Stimulated activated CD4-positive, alpha-beta T cell treated with anti-CD3 and anti-CD28 coated beads, Interleukin-15, amount 100 ng/mL, for 1 hour (primary cell): ENCODE measurements at places on chromosomes 12 and 14.

DNA sequence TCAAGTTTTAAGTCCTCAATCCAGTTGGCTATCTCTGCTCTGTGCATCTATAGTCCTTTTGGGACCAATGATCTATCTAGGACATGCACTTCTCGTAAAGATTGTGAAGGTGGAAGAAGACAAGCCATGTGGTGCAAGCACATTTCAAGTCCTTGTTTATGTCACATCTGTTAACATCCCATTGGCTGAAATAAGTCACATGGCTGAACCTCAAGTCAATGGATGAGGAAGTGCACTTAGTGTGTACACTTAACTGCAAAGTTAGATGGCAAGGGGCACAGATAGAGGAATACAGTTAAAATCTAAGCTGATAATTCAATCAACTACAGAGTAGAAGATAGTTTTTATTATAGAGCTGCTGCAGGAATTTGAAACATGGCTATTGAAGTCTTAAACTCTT is 362.8 kb upstream of the TBX3 start:
- DNase-seq = no peak

GRCh38 chr12:67394550-67394949 is 125.4 kb downstream of the CAND1 start:
- no peak for DNase-seq

DNA sequence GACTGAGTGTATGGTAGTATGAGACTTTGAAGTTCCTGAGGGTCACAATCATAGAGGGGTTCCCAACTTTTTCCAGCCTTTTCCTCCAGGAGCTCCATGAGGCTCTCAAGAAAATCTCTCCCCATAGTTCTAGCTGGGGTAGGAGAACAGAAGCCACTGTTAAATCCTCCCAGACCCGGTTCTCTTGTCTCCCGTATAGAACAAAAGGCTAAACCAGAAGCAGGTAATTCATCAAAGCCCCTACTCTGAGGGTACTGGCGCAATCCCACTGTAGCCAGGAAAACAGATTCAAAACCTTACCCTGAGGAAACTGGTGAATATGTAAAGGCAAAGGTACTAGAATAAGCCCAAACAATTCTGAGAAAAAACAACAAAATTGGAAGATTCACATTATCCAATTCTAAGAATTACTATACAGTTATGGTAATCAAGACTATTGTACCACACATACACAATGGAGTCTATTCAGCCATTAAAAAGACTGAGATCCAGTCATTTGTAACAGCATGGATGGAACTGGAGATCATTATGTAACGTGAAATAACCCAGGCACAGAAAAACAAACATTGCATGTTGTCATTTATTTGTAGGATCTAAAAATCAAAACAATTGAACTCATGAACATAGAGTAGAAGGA is 20.5 kb downstream of the OR8S1 start:
- DNase-seq = no peak

GRCh38 chr14:37142835-37143401 is 29.5 kb downstream of the SLC25A21 start:
- DNase-seq = no peak

GRCh38 chr14:38948171-38948570 is 154.9 kb downstream of the SEC23A start:
- DNase-seq = no peak

DNA sequence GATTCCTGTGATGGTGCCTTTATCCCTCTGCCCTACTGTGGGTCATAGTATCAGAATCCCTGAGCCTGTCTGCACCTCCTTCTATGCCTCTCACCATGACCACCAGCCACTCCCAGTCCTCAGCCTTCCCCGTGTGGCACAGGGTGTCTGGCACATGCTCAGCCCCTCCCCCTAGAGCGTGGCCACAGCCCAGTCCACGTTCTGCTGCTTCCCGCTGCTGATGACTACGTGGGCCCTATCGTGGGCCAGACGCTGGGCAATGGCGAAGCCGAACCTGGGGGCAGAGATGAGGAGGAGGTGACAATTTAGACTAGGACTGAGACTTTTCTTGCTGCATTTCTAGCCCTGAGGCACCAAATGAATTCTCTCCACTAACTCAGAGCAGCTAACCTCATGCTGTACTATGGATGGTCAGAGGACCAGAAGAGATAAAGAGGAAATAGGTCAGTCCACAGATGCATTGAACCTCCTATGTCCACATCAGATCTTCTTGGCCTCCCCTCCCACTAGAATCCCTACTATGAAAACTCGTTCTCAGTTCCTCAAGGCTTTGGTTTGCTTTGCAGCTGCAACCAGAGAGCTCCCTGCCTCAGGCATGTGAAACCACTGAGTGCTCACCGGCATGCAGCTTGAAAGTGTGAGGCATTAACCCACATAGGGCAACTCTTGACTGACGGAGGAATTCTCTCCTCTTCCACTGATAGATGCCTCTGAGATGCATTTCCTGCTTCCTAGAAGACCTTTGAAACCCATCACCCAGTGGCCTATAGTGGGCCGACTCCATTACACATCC is 126.3 kb upstream of the DHRS4 start:
- DNase-seq = no peak

DNA sequence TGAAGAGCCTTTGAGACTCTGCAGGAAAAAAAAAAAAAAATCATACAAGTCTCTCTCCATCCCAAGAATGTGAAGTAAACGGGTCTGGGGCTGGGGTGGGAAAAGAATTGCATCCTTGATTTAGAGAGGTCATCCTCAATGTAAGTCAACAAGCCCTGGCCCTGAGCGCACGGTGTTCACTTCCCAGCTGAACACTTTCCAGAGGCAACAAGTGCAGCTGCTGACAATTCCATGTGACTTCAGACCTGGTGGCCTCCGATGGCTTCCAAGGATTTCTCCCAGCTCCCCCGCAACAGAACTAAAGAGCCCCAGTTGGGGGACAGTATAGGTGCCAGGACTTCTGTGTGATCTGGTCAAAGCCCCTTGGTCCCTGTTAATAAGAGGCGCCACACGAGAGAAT is 2.4 kb downstream of the RILPL1 start:
- DNase-seq = no peak

DNA sequence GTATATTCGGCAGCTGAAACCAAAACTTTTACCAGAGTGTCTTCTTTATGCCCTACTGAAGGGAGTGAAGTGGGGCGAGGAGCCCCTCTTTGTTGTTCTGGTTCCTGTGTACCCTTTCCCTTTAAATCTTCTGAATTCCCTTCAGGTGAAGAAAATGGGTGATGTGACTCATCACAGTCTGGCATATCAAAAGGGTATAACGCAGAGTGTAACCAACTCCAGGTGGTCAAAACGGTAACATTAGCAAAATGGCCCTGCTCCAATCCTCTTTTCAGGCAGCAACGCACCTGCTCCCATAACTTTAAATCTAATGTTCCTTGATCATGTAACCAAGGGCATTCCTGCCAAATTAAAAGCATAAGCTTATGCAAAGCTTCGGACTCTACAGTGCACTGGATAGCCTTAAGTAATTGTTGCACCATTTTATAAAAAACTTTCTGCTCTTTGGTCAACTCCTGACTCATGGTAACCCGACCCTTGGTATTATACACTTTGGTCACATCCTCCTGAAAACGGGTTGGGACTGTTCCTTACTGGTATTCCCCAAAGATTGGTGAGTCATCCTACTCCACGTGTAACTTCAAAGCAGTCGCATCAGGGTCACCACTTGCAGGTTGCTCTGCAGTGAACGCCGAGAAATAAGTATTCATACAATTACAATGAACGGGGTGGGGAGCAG is 83.1 kb downstream of the KCNMB4 start:
- no peak for DNase-seq

GRCh38 chr12:124557518-124558223 is 9.7 kb downstream of the NCOR2 start:
- DNase-seq = no peak

DNA sequence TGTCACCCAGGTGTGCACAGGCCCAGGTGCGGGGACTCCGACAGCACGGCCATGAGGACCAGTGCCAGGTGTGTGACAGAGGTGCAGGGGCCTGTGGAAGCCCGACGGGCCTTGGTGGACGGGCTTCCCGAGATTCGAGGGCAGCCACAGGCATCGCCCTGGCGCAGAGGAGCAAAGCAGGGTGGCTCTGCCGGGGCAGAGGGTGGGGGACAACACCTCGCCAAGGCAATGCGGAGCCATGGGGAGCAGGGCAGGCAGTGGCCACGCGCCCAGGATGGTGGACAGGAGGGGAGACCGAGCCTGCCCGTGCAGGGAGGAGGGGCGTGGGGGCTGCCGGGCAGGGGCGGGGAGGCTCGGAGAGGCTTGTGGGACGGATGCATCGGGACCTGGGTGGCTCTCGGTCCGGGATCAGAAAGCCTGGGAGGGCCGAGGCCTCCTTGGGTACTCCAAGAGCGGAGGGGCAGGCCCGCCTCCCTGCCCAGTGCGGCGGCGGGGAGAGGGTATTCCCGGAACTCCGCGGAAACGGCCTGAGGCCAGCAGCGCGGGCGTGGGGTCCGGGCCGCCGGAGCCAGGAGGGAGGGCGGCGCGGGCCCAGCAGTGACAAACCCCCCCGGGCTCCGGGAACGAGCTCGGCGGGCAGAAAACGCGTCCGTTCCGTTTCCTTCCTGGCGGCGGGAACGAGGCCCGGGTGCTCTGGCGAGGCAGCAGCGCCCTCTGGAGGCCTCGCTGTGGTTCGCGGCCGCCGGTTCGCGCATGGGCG is 1.6 kb downstream of the TMEM121 start:
- peak; percentile 78 for DNase-seq

GRCh38 chr14:68711561-68712309 is 81.1 kb downstream of the ZFP36L1 start:
- no peak for DNase-seq

- no peak for DNase-seq
Measured at GRCh38 chr12:49022558-49023178, 4.1 kb upstream of the PRKAG1 start.

- no peak for DNase-seq
Measured at GRCh38 chr14:78498062-78498595, 328.0 kb downstream of the NRXN3 start.

DNA sequence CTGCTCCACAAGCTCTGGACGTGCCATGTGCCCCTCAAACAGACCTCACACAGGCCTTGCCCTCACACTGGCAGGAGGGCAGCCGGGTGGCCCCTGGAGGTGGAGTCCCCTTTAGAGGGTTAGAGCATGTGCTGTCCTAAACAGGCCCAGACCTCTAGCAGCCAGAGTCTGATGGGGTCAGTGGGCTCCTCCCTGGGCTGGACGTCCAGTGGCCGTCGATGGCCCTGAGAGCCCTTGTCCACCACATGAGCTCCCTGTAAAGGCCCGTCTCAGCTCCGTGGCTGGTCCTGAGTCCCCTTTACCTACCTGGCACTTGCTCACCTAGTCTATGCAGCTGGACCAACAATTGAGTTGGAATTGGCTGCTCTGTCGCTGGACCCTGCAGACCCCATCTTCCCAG is 3.8 kb downstream of the TMEM179 start:
- DNase-seq = no peak

- DNase-seq = no peak
Measured at GRCh38 chr14:103141117-103141796, 18.0 kb downstream of the TNFAIP2 start.

DNA sequence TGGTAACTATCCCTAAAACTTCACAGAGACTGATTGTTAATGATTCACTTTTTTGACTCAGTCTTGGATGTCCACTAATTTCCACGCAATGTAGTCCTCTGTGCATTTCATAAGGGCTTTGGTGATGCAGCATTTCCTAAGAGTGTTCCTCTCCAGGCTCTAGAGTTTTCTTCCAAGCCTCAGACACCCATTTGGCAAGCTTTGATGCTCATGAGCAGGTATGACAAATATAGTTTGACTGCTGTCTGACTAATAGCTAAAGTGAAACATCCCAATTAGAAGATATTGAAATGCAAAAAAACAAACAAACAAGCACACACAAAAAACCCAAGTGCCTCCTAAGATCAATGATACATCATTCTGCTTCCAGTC is 1.5 kb upstream of the VAMP1 start:
- no peak for DNase-seq

DNA sequence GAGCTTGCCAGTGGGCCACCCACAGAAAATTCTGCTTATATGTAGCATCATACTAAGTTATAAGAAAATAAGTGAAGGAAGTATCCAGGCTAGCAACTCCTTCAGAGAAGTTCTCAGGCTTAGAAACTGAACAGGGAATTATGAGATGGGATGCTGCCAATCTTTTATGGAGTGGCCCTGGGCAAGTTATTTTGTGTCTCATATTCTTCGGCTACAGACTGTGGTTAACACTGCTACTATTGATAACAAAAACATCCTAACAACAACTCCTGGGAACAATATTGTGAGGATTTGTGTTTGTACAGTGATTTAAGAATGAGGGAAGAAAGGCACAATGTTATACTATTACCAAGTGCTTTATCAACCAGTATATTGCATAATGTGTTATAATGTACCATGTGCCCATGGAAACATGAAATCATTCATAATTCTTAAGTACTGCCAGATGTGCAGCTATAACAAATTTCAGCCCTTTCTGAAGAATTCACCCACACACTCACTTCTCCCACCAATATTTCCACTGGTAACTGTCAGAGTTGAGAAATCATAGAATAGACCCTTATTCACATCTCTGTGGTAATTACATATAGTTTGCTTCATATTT is 113.3 kb upstream of the SOX5 start:
- DNase-seq = no peak

DNA sequence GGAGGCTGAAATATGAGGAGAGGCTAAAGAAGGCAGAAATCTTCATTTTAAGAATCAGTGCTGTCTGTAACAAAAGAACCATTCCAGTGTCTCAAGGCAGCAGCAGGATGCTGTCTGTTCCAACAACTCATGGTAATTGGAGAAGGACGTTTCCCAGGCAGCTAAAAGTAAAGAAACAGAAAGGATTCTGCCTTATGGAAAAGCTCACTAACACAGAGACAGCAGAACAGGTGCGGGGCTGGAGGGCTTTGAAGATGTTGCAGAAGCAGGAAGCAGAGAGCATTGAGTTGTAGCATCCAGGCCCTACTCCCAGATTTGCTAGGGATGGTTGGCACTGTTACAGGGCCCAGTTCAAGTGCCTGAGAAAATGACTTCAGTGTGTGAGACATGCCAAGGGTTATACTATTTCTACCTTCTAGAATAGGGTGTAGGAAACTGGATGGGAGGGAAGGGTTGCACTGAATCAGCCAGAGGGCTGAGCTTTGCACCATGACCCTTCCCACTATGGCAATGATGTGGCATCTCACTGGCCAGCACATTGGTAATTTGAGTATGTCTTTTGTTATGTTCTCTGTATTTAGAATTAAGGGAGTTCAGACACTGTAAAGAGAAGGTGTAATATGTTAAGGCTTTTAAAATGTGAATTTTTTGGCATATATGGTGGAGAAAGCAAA is 160.0 kb upstream of the FBXO33 start:
- DNase-seq = no peak

DNA sequence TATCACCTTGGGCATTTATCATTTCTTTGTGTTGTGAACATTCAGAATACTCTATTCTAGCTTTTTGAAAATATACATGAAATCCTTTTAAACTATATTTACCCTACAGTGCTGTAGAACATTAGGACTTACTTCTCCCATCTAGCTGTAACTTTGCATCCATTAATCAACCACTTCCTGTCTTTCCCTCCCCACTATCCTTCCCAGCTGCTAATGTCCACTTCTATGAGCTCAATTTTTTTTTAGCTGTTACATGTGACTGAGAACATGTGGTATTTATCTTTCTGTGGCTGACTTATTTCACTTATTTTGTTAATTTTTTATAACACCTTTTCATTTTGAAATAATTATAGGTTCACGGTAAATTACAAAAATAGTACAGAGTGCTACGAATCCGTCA is 136.0 kb downstream of the LMNTD1 start:
- DNase-seq = no peak

GRCh38 chr12:117658226-117658625 is 296.8 kb upstream of the NOS1 start:
- no peak for DNase-seq
